HEK293T (cell line): ENCODE measurements at places on chromosomes 16 and 17.

DNA sequence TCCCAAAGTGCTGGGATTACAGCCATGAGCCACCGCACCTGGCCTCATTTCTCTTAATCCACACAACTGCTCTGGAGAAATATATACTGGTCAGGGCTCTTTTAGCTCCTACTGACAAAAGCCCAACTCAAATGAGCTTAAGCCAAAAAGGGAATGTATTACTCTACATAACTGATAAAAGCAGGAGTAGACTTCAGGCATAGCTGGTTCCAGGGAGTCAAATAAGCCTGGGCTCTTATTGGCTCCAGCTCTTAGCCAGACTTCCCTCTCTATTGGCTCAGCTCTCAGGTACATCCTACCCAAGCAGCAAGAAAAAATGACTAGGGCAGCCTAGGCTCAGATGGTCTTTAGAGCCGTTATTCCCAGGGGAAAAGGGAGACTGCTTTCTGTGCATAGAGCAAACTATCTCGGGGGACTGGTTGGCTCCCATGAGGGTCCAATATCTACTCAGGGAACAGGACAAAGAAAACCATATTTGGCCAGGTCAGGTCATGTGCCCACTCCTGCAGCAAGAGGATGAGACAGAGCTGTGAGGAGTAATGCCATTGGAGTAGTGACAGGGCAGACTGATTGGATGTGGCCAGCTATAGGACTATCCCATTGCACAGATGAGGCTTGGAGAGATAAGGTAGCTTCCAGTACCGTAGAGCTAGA lies 21.2 kb downstream of the TBX2 start:
- DNase-seq = no peak

GRCh38 chr16:14232106-14232864 lies 161.2 kb downstream of the MRTFB start:
- no peak for DNase-seq

GRCh38 chr16:75106351-75107274 lies 10.0 kb downstream of the LDHD start:
- DNase-seq = no peak

GRCh38 chr16:47967374-47967773 lies 188.4 kb downstream of the ABCC12 start:
- no peak for DNase-seq

DNA sequence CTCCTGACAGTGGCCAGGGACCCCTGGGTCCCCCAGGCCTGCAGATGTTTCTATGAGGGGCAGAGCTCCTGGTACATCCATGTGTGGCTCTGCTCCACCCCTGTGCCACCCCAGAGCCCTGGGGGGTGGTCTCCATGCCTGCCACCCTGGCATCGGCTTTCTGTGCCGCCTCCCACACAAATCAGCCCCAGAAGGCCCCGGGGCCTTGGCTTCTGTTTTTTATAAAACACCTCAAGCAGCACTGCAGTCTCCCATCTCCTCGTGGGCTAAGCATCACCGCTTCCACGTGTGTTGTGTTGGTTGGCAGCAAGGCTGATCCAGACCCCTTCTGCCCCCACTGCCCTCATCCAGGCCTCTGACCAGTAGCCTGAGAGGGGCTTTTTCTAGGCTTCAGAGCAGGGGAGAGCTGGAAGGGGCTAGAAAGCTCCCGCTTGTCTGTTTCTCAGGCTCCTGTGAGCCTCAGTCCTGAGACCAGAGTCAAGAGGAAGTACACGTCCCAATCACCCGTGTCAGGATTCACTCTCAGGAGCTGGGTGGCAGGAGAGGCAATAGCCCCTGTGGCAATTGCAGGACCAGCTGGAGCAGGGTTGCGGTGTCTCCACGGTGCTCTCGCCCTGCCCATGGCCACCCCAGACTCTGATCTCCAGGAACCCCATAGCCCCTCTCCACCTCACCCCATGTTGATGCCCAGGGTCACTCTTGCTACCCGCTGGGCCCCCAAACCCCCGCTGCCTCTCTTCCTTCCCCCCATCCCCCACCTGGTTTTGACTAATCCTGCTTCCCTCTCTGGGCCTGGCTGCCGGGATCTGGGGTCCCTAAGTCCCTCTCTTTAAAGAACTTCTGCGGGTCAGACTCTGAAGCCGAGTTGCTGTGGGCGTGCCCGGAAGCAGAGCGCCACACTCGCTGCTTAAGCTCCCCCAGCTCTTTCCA lies 25.1 kb downstream of the C1QTNF1 start:
- no peak for DNase-seq

- DNase-seq = no peak
Measured at GRCh38 chr16:23092072-23092800, 57.0 kb downstream of the USP31 start.

- no peak for DNase-seq
Measured at GRCh38 chr17:59424331-59424730, 92.9 kb downstream of the YPEL2 start.

DNA sequence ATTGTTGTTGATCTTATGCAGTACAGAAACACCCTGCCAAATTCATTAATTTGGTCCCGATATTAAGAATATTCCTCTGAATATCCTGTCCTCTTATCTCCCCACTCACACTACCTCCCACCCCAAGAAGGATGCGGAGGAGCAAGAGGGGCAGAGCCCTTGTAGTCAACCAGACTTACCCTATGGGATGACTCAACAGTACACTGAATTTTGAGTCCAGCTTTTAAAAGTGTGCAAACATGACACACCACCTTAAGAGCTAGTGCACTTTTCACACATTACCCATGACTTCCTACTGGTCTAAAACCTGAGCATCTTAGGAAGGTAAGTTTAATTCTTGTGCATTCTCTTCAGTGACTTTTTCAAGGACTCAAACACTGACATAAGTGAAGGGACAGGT lies 9.5 kb downstream of the USP22 start:
- DNase-seq = no peak

DNA sequence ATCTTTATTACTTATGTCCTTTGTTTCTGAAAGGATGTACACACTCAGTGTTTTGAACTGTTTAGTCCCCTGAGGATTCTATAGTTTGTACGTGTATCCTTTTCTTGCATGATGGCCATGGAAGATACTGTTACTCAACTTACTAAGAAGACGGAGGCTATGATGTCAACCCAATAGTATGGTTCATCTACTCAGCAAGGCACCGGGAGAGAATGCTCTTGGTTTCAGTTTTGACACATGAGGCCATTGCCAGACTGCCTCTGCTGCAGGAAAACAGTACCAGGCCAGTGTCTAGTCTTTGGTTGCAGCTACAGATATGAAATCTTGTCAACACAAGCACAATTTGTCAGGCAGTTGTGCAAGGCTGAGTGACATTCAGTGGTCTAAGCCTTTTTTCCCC lies 134.5 kb downstream of the MRTFB start:
- DNase-seq = no peak

- DNase-seq = peak; percentile 69
Measured at GRCh38 chr17:77266891-77267341, 126.1 kb downstream of the SEC14L1 start.

DNA sequence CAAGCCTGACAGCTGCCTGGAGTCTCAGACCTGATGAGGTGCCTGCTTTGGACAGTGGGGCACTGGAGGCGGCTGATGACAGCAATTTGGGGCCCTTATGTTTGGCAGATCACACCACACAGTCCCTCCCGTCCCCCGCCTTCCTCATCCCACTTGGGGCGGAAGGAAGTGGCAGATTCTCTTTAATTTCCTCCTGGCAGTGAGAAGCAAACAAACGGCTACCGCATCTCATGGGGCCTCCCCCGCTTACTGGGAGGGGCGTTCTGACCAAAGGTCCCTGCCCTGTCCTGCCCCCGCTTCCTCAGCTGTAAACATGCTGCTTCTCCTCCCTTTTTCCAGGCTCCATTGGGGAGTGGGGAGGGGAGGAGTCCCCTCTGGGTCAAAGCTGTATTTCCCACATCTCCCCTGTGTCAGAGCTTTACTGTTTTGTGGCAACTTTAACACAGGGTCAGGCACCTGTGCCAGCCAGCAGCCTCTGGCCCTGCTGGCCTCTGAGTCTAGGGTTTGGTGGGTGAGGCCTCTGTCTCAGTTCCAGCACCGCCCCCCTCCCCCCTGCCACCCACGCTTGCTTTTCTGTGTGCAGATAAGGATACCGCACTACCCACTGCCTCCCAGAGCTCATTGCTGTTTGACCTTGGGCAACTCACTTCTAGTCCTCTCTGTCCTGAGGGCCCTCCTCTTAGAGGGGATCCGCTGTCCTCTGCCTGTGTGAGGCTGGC lies 5.4 kb upstream of the NFATC3 start:
- no peak for DNase-seq

GRCh38 chr16:30858111-30858495 lies 35.8 kb downstream of the BCL7C start:
- DNase-seq = no peak

- DNase-seq = no peak
Measured at GRCh38 chr17:73933871-73934270, 269.6 kb upstream of the RPL38 start.

DNA sequence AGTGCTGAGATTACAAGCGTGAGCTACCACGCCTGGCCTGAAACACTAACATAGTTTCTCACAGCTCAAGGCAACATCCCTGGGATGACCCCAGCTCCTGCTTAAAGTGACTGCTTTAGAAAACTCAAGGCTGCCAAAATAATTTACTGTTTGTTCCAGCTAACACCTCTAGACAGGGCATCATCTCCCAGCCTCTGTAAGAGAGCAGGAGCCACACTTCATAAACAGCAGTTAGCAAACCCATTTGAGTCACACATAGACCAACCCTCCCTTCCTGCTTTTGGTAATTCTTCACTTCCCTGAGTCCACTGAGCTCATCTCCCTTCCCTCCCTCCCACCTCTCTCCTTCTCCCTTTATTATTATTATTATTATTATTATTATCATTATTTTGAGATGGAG lies 201.3 kb downstream of the XYLT1 start:
- DNase-seq = no peak

DNA sequence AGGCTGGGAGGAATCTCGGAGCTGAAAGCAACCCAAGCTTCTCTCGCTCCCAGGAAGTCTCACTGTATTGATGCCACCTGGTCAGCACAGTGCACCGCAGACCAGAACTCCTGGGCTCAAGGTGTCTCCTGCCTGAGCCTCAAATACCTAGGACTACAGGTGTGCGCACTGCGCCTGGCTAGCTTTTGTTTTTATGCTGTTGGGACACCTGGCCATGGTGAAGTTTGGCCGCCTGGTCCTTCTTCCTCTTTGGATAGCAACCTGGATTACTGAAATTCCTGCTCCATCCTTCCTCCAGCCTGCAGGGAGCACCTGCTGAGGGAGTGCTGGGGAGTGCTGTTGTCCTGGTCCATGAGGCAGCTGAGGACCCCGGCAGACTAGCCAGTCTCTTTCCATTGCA lies 56.6 kb downstream of the COTL1 start:
- DNase-seq = no peak

DNA sequence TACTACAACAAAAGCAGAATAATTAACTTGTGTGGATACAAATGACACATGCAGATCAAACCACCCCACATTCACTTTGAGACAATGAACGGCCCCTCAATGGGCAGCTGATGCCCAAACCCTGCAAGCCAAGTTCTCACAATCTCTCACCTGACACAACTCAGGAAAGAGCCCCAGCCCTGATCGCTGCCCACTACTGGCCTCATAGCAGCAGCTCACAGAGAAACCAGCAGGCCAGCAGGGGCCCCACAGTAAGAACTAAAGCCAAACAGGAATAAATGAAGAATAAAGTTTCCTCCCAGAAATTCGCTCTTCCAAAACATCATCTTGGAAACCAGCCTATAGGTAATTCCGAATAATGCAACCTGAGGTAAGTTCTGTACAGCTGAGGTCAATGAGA lies 7.7 kb downstream of the AKTIP start:
- DNase-seq = no peak

- no peak for DNase-seq
Measured at GRCh38 chr16:25124503-25124902, 13.0 kb downstream of the LCMT1 start.

DNA sequence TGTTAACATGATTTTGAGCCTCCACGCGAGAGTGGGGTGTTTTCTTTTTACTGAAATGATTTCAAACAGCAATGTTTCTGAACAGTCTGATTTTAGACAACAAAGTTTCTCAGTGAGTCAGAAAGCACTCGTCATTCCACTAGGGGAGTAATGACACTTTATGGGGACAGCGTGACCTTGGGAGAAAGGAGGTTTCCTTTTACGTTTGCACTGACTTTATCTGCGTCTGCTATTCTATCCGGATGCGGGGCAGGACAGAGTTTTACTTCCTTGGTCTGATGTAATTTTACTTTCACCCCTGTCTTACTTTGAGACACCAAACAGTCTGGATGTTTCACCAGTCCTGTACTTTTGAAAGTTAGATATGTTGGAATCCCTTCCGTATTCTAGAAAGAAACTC lies 20.7 kb downstream of the SLC47A1 start:
- no peak for DNase-seq

DNA sequence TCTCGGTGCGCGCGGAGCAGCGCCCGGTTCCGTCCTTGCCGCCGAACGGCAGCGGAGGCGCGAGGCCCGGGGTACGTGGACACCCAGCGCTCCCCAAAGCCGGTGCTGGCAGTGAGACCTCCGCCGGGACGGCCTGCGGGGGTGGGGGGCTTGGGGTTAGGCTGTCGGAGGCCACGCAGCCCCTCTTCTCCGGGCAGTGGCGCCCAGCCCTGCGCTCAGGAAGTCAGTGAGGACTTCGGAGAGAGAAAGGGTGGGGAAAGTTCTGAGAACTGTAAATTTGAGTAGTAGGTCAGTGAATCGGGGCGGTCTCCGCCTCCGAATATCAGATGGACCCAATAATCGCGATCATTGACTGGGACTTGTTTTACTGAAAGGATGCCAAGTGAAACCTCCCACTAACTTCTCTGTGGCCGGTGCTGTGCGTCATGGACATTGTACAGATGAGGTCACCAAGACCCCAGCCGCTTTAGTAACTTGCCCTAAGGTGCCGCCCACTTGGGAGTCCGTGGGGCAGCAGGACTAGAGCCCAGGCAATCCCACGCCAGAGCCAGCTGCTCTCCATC lies 468 bp downstream of the IL4R start:
- DNase-seq = peak; percentile 29

DNA sequence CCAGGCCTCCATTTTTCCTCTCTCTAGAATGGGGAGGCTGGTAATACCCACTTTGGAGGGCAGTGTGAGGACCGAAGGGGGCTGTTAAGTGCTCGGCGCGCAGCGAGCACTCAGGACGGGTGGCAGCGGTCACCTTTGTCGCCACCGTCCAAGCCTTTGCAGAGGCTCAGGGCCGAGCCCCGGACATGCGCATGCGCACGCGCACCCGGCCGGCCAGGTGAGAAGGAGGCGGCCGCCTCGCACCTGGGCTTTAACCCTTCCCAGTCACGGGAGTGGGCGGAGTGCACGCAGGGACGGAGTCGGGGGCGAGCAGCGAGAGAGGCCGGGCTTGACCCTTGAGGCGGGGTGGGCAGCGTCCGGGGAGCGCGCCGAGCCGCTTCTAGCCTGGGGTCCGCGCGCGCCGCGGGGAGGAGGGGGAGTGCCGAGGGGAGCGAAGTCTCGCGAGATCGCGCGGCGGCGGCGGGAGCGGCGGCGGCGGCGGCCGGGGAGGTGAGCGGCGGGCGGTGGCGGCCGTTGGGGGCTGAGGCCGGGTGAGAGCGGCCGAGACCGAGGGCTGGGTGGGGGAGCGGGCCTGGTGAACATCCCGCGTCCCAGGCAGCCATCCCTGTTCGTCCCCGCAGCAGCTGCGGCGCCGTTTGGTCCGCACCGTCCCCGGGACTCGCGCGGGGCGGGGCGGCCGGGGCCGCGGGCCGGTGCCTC lies at the start of gene MRTFB:
Gene MRTFB (plus strand): TSS at position 443 of the 699 bp plus-strand sequence. CDS start 69,288 bp downstream, outside the sequence.
- DNase-seq = peak; percentile 88

- DNase-seq = no peak
Measured at GRCh38 chr17:7016886-7017826, 4.7 kb downstream of the RNASEK start.

- peak; percentile 66 for DNase-seq
Measured at GRCh38 chr17:79993390-79994227, 42.1 kb downstream of the TBC1D16 start.

GRCh38 chr17:37642681-37643080 lies 565 bp downstream of the DDX52 start:
- no peak for DNase-seq
